ENCODE measurements at places on chromosomes 12 and 14.

DNA sequence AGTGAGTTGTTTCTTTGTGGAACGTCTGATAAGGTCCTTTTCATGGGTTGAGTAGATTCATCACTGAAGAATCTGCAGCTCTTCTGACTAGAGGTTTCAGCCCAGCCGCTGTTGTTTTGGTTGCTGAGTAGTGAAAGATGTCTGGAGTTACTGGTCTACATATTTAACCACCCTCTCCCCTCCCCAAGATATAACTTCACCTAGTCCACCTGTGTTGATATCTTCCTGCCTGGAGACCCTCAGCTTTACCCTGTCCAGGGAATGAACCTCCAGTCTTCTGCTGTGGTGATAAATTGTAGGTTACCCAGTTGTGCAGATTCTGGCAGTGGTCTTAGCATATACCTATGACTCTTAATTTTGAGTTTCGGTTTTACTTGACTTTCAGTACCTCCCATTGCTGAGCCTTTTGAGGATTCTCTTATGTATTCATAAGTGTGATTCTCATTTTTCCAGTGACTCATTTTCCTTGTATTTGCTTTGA lies 62.9 kb downstream of the CCDC91 start:
- DNase-seq, result peak; percentile 19

GRCh38 chr12:50615907-50616296 lies 111.1 kb downstream of the DIP2B start:
- peak; percentile 47 for DNase-seq

- DNase-seq, result no peak
Observed at GRCh38 chr14:67343601-67344230, 15.9 kb downstream of the ATP6V1D start.

DNA sequence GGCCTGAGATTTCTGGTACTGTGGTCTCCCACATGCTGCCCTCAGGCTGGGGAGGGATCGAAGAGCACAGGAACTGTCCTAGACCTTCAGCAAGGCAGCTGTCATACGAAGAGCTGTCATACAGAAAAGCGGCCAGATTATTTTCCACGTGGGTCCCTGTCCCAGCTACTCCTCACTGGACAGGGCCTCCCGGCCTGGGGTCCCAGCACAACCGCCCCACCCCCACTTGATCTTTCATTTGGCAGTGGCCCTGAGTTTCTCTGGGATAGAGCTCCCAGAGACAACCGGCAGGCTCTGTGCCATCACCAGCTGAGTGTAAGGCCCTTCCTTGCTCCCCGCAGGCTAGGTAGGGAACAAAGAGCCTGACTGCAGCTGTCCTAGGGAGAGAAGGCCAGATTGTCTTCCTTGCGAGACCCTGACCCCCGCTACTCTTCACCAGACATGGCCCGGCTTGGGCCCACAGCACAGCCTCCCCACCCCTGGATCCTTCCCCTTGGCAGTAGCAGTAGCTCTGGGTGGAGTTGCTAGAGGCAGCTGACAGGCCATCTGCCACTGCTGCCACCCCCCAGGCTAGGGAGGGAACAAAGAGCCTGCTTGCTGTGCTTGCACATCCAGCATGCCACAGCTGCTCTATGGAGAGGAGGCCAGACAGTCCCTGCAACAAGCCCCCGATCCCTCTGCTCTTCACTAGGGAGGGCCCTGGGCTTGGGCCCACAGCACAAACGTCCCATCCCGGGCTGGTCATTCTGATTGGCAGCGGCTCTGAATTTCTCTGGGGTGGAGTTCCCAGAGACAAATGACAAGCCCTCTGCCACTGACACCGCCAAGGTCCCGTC lies 3.1 kb upstream of the OR4N2 start:
- DNase-seq, result no peak

- no peak for DNase-seq
Observed at GRCh38 chr14:91170504-91171121, 56.7 kb downstream of the DGLUCY start.

- DNase-seq, result no peak
Observed at GRCh38 chr14:106831322-106831720, 1304.9 kb downstream of the TMEM121 start.

DNA sequence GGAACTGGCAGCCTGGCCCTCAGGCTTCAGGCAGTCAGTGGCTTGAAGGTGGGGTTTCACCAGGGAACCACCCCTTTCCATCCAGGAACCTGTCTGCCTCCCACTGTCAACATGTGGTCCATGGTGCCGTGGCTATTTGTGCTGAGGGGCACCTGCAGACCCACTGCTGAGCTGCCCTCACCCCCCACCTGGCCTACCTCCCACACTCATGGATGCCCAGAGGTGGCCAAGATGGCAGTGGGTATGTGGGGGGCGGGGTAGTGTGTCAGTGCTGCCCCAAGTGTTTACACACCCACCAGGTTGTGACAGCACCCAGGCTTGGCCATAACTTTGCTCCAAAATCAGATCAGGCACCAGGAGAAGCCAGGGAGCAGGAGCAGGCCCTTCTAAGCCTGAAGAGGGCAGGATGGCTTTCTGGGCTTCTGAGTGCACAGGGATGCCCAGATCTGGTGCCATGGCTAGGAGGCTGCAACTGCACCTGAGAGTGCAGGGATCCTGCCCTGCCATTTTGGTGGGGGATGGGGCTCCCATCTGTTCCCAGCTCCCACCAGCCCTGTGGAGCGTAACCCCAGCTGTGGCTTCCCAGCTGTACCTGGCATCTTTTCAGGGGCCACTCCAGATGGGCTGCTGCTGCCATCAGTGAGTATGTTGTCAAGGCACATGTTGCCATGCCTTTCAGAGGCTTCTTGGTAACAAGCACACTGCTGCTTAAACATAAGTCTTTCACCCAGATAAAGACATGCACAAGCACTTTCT lies 263.9 kb downstream of the LRIG3 start:
- no peak for DNase-seq

- peak; percentile 7 for DNase-seq
Observed at GRCh38 chr14:60125918-60126317, 34.2 kb downstream of the PCNX4 start.

DNA sequence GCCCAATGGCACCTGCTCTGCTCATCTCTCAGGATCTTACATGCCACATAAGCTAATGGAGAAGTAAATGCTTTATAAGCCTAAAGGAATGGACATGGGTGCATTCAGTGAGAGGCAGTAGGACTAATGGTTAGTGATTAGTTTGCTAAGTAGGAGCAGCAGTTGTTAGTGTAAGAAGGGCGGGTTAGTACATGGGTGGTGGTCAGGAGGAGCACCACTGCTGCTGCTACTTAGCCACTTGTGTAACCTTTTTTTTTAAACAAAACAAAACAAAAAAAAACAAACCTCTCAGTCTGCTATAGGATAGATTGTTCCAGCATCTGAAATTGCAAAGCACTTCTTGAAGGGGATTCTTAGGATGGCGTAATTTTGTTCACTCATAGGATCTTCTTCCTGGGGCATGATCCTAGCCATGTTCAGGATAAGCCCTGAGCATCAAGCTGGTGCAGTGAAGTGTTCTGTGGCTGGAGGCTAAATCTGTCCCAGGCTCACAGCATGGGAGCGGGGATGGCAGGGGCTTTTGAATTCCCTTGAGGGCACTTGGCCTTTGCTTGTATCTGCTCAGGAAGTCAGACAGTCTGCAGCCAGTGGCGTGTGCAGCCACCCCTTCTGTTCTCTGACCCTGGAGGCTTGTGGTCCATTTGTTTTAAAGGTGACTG lies 63.6 kb downstream of the CHST11 start:
- no peak for DNase-seq

DNA sequence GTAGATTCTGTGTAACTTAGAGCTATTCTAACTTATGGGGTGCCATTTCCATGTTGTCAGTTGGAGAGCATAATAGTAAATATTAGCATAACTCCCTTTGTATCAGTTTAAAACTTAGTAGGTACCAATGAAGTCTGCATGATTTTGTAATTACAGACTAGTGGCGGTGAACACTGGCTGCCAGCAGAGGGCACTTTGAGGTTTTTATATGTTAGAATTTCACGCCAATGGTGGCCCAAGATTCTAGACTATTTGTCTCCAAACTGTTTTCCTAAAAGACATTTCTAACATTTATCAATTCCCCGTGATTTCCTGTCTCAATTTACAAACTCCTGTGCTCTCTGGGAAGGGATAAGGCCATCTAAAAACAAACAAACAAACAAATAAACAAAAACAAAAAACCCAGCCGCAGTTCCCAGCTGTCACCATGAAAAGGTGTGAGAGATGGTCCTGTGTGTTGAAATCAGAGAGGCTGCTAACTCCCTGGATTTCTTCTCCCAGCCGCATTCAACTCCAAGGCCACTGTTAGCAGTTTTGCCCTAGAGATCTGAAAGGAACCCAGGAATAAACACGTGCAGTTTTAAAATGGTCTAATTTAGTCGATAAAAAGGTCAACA lies 57.6 kb downstream of the BRMS1L start:
- peak; percentile 19 for DNase-seq

DNA sequence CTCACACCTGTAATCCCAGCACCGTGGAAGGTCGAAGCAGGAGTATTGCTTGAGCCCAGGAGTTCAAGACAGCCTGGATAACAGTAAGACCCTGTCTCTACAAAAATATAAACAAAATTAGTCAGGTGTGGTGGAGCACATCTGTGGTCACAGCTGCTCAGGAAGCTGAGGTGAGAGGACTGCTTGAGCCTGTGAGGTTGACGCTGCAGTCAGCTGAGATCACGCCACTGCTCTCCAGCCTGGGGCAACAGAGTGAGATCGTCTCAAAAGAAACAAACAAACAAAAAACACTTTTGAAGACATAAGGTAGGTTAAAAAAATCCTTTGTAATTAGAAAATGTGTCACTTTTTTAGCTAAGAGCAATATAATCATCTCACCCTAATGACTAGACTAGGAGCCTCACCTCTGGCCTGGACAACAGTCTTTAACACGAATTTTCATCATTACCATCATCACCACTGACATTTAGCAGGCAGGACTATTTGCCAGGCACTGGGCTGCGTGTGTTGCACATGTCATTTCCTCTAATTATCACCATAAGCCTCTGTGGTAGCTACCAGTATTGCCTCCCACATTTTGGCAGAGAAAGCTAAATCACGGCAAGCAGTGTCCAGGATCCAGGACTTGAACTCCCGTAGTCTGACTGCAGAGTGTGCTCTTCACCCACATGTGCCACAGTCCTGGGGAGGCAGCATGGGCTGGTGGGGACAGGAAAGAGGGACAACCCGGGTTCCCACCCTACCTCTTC lies 4.6 kb upstream of the SYCP3 start:
- DNase-seq, result no peak

DNA sequence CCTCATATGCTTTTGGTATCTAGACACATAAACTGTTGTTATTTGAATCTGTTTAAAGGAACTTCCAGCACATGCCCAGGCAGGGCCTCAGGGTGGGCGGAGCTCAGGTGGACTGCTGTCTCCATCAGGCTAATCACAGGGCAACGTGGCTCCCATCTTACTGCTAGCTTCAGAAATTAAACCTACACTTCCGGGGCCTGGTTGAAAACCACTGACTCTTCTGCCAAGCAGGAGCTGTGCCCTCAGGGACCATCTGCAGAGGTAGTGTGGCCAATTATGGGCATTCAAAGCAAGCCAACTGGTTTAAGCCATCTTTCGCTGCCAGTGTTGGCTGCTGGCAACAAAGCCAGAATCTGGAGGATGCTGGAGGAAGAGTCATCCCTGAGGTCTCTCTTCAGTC lies 97.5 kb downstream of the TMX1 start:
- no peak for DNase-seq

DNA sequence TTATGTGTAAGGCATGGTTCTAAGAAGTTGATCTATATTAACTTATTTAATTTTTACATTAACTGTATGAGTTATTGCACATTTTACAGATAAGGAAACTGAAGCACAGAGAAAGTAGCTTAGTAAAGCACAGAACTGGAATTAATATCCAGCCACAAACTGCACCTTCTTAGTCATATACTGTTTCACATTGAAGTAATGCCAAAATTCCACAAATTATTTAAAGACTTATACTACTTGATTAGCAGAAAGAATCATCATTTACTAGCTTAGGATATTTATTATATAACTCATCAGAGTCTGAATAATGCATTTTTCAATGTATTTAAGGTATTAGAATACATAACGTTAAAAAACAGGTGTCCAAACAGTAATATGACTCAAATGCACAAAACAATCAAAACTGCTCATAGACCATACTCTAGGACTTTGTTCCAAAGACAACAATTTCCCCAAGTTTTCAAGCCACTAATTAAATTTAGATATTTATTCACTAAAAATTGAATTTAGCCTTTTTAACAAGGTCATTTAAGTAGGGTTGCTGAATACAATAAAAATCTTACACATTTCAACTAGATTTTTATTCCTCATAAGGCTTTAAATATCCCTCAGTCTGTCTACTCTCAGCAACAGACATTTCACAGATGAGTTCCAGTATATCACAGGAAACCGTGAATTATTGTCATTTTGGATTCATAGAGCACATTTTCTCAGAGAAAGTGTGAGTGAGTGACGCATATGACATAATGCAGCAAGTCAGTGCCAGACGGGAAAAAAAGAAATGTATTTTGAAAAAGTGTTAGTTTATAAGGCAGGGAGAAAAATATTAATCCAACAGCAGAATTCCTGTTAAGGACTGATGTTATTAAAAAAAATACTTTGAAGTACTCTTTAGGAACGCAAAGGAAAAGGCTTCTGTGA lies 782.5 kb downstream of the TMTC2 start:
- no peak for DNase-seq

Data from fibroblast of skin of back (primary cell).